ENCODE measurements at places on chromosomes 2 and 18.
A peak's percentile ranks its signal among the peaks of the same experiment; 100 is the strongest.

- no peak for DNase-seq
Measured at GRCh38 chr2:17506736-17507616, 11.3 kb downstream of the RAD51AP2 start.

DNA sequence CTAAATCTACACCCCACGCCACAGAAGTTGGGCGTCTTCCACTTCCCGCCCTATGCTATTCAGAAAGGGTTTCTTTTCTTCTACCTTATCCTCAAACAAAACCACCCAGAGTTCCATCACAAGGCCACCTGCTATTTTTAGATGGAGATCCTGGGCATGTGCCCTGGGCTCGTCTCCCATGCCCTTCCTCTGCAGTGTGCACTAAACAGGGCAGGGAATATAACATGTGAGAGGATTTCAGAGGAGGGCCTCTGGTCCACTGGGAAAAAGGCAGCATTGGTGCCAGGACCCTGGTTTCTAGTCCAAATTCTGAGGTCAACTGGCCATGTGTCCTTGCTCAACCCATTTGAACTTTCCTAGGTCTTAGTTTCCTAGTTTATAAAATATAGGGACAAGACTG, 320.0 kb downstream of the NCKAP5 start:
- no peak for DNase-seq

DNA sequence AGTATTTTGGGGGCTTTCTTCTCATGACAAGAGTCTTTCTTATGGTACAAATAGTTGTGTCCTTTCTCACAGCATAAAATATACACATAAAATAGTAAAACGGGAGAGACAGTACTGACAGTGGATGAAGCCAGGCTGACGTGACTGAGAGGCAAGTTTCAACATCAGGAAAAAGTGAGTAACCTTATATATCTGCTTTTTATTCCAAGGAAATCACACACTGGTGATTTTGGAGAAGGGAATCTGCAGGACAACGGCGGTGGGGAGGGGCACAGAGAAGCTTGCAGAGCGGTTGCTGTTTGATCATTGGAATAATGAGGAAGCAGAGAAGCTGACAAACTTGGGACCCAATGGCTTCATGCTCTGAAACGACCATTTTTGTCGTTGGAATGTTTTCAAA, 130.6 kb upstream of the ZNF236 start:
- no peak for DNase-seq

DNA sequence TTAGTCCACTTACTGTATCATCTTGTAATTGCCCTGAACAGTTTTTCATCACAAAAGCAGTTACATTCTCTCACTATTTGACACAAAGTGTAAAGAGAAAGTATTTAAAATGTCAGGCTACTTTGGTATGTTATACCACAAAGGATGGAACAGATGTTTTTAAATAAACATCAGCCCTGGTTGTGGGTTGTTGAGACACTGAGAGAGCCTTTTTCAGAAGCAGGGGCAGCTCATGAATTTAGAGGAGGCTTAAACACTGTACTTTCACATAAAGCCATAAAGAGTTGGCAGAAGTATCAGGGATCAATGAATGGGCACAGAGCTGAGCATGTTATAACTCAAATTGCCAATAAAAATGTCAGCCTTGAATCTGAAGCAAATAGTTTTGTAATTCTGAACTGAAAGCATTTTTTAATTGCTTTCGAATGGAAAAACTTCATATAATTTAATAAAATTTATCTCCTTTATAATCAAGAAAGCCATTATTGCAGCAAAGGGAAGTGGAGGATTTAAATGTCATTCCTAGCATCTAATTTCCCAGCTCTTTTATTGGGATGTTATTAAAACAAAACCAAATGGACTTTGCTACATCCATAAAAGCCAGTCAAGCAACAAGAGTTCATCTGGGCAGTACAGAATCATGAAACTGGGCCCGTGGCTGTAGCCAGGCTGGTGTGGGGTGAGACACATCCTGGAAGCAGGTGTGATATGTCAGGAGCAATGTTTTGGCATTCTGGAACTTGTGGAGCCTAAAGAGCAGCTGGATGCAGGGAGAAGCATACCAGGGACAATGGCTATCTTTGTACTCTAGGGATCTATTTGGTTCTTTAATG, 95.1 kb upstream of the NT5C1B start:
- DNase-seq: no peak

- DNase-seq: no peak
Measured at GRCh38 chr2:228268301-228268700, 86.8 kb upstream of the SPHKAP start.

DNA sequence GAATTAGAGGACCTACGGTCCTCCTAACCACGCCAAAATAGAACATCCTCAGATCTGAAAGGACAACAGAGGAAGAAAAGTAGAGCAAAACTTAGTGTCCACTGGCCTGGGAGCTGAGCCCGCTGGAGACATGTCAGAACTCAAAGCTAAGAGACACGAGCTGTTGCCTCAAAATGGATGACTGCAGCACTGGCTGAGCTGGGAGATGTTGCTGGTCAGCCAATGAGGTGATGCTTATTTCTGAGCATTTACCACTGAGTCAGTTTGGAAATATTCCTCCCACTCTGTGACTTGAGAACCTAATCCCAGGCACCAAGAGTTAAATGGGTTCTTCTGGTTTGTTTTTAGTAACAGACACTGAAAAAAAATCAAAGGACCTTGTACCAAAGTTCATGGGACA, 32.6 kb downstream of the FBXO15 start:
- DNase-seq: no peak

DNA sequence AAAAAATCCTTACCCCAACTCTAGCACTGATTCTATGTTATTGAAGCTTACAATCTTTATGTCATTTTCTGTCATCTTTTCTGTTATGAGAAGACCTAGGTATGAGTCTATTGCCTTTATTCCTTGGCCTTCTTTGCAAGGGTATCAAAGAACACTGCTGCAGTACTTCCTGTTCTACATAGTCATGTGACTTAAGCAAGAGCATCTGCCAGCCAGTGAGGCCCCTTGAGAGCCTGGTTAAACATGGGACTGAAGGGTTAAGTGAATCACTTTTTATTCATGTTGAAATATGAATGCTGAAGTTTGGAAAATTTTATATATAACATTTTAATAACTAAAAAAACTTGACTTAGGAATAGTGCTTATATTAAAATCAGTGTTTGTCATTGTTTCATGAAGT, 844 bp upstream of the CPS1 start:
- no peak for DNase-seq

DNA sequence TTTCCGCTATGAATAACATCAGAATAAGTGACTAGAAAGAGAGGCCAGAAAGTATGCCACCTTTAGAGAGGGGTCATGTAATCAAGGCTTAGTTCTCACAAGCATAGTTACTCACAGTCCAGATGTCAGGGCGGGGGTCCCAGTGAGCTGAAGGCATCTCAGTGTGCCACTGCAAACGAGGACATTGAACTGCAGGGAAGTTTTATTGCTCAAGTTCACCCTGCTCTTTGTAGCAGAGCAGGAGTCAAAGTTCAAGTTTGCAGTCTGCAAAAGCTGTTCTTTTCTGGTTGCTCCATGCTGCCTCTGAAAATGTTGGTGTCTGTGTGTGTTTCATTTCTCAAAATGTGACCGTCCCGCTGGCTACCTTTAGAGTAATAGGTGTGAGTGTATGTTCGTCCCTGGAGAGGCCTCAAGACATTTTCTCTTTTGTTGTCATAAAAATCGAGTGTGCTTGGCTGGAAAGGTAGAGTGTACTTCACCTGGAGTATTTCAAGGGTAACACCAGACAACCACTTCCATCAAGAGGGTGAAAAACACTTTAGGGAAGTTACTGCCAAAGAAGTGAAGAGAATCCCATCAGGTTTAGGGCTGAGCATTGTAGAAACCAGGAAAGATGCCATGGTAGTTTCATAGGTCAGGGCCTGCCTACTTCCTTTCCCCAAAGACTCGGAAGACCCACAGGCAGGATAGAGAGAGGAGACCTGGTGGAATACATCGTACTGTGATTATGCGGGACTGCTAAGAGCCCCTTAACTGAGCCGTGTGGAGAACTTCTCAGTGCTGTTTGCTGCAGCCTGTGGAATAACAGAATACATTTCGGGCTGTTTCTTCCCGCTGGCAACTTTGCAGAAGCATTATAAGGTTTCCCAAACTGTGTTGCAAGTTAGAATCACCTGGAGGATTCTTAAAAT, 89.9 kb downstream of the LYPD6 start:
- peak; percentile 26 for DNase-seq

DNA sequence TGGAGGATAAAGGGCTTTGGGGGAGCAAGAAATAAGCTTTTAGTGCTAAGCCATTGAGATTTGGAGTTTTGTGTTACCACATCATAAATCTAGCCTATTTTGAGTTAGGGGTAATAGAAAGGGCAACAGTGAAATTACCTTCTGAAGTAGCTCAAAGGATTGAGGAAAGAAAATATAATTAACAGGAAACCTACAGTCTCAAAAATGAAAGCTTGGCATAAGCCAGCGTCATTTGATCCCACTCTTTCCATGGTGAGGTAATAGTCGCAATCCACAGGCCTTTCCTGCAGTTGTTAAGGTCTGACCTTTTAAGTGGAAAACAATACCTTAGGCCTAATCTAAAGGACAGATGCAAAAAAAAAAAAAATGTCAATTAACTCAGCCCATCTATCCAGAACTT, 182.7 kb downstream of the UXS1 start:
- DNase-seq: peak; percentile 32

DNA sequence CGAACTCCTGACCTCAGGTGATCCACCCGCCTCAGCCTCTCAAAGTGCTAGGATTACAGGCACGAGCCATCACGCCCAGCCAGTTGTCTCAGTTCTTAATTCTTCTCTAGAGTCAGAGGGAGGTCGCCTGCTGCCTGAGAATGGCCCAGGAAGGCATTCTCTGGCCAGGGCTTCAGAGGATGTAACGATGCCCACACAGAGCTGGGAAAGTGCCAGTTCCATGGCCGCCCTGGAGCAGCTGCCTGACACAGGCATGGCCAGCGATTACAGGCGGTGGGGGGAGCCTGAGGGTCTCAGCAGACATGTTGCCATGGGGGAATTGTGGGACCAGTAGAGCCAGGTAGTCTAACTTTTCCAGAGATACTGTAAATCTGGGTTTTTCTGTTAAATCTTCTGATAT, 25.6 kb upstream of the DNMT3A start:
- no peak for DNase-seq

- DNase-seq: no peak
Measured at GRCh38 chr2:135853401-135853800, 16.4 kb upstream of the LCT start.

DNA sequence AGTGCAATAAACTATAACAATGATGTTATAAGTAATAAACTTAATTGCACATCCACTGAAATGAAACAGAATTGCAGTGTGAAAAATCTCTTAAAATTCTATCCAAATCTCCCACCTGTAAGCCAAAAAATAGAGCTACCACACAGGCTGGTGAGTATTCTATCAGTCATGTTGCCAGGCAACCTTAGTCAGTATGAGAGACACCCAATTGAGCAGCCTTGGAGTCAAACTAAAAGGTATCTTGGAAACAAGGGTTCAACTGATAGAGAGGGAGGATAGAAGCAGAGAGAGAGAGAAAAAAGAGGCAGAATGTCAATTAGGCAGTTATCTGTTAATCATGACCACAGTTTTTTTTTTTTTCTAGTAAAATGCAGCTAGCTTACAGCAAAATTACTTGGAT, 45.8 kb downstream of the GALNT13 start:
- DNase-seq: no peak

- DNase-seq: no peak
Measured at GRCh38 chr18:650428-650858, 7.0 kb upstream of the TYMS start.

DNA sequence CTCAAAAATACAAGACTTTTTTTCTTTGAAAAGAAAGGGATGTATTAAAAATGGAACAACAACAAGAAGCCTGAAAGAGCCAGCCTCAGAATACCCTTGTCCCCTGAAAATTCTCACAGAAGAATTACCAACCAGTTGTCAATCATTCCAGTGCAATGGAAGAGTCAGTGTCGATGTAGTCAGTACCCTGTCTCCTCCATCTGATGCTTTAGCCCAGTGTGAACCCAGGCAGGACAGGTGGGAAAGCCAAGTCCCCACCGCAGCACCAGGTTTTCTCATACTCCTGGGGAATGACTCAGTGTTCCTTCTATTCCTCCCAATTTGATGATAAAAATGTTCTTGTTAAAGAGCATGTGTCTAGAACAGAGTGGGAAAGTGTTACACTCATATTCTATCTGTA, 332.0 kb upstream of the CHAC2 start:
- no peak for DNase-seq

GRCh38 chr2:173990245-173990644, 25.1 kb upstream of the SP3 start:
- no peak for DNase-seq

DNA sequence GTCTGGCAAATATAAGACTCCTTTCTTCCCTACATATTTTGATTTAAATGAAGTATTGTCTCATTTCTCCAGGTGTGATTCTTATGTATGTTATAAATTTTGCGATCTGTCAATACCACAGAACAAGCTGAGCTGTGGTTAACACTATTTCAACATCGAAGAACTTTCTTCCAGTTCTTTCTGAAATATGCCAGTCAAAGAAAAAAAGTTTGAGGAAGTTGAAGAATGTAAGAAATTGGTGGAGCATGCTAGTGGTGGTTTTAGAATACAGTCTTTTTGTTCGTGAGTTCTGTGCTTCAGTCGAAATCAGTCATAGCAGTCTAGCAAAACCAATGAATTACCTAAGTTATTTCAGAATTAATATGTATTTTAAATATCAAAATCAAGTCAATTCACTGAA, 8.6 kb upstream of the COBLL1 start:
- no peak for DNase-seq

DNA sequence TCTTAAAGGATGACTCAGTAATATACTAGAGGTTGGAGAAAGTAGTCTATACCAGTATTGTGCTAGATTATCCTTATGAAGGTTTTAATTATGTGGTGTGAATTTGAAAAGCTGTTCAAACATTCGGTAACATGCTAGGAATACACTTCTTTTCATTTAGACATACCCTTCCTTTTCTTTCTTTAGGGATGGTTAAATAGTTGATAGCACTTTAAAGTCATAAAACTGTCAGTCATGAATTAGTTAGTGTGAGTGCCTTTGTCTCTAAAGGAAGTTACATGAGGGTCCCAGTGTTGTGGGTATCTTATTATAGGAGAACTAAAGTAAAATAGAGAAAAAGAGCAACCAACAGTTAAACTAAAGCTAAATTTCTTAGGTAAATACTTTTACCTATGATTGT, 149.3 kb downstream of the CSRNP3 start:
- no peak for DNase-seq

- no peak for DNase-seq
Measured at GRCh38 chr2:71474116-71474743, 20.9 kb downstream of the DYSF start.

GRCh38 chr2:223050900-223051504, 988 bp upstream of the KCNE4 start:
- DNase-seq: no peak

GRCh38 chr2:231117148-231117547, 7.7 kb downstream of the HTR2B start:
- no peak for DNase-seq

DNA sequence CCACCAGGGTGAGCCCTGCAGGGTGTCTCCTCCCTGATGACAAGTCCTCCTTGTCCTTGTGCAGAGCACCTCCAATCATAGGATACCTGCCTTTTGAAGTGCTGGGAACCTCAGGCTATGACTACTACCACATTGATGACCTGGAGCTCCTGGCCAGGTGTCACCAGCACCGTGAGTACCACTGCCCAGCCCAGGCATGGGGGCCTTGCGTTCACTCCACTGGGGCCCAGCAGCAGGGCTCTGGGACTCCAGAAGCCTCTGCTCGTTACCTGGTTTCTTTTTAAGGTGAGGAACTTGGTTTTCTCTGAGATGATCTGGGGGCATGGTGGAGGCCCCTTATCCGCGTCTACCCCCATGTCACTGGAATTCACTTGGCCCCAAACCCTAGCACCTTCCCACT, 36.5 kb upstream of the RPL31 start:
- DNase-seq: no peak

- peak; percentile 11 for DNase-seq
Measured at GRCh38 chr2:55009277-55010060, 40.8 kb downstream of the RTN4 start.

Data from kidney (tissue), 22 donors.